ENCODE measurements at places on chromosomes 5 and 9.

DNA sequence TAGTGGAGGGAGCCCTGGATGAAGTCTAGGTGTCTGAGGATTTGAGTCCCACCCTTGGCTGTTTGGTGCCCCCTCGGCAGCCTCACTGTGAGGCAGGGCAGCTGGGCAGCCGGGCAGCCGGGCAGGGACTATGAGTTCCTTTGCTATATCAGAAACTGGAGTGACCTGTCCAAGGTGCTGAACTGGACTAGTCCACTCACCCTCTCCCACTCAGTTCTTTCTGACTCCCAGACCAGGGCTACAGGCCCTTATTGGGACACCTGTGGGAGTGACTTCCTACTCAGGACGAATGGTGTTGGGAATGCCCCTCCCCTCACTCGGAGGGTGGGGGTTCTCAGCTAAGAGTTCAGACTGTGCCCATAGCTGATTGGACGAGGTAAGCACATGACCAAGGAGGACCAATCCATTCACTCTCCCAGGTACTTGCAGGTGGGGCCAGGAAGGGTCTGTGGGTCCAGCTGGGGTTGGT lies 34.1 kb upstream of the RAPGEF1 start:
- no peak for DNase-seq

DNA sequence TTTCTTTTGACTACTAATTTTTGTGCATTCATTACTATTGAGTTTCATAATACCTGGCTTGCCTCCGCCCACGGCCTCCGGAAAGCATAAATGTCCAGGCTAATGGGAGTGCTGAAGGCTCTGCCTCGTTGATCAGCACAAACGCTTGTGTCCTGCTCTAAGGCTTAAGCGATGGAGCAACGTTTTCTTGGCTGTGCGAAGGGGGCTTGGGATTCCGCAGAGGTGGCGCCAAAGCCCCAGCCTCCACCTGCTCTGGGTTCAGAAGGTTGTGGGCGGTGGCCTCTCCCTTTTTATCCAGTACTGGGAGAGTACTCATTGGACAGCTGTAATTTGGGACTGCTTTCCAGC lies 19.7 kb downstream of the ANXA2R start:
- peak; percentile 53 for DNase-seq

- DNase-seq = no peak
These were observed 216.3 kb downstream of the CETN3 start for GRCh38 chr5:90193185-90193822.

DNA sequence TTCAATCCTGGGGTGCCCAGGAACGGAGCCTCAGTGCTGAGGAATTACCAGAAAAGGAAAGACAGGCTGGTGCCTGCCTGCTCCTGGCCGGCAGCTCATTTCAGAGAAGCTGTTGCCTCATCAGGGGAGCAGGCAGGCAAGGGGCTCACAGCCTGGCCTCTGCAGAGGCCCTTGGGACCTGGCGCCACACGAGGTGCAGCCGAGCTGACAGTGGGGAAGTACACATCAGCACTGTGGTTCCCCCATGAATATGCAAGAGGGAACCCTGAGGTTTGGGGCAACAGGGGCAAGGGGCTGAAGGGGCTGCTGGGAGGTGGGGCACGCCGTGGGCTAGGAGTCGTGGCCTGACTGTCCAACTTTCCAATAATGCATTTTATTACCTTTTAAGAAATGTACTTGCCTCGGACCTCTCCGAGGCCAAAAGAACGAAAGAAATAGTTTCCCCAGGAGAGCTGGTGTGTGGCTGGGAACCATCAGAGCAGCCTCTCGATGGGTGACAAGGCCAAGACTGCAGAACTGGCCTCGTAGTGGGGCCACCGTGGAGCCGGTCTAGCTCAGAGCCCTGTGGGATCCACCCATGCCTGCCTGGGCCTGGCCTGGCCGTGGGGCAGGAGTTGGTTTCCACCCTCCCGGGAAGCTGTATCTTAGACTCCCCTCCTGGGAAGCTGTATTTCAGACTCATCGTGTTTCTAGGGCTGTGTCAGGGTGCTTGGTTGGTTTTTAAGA lies 198.6 kb downstream of the PAX5 start:
- DNase-seq = no peak

GRCh38 chr5:111268300-111268699 lies 44.1 kb downstream of the CAMK4 start:
- DNase-seq = no peak

DNA sequence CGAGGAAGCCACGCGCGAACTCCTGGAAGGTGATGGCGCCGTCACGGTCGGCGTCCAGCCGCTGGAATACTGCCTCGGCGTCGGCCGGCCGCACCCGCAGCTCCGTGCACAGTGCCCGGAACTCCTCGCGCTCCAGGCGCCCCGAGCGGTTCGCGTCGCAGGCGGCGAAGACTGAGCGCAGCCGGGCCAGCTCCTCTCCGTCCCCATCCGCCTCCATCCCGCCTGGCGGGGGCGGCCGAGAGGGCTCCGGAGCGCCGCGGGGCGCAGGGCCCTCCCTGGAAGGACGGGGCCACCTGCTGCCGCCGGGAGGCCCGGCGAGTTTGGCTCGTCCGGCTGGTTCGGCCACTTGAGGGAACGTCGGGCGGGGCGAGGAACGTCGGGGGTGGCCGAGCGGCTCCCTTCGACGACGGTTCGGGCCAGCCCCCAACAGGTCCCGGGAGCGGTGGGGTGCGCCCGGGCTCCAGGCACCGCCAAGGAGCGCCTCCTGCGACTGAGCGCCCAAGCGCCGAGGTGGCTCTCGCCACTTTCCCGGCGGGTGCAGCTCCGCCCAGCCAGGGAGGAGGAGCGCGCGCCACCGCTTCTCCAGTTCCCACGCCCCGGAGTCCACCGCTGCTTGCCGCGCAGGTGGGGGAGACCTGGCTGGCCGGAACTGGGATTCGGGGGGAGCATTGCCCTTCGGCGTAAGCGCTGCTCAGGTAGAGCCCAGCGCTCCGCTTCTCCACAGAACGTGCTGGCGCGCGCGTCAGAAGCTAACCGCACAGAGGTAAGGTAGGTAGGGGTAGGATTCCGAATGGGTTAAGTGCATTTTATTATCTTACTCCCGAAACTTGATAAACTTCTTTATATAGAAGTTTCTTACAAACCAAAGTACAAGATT lies at the start of gene RASEF:
TSS of gene RASEF (minus strand) at position 492 of the 877 bp plus-strand sequence. CDS start at position 217, 275 bp downstream.
- no peak for DNase-seq

GRCh38 chr9:3936520-3937235 lies 363.2 kb downstream of the GLIS3 start:
- DNase-seq = no peak

- DNase-seq = no peak
These were observed 192.0 kb downstream of the IRX1 start for GRCh38 chr5:3787604-3788003.

- no peak for DNase-seq
These were observed 342.2 kb upstream of the RFX3 start for GRCh38 chr9:3868012-3868411.

DNA sequence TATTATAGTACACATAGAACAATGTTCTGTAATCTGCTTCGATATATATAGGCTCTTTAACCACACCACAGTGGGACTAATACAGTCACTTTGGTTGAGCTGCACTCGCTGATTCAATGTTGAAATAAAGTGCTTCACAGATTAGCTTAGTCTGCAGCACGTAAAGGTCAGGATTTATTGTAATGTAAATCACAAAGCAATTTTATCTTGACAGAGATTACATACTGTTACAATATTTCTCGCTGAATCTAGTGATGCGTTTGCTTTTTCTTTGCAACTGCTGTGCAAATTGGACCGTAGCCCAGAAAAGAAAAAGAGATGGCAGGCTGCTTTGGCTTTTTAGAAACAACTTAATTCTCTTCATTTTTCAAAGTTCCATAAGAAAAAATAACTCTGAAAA lies 52.9 kb downstream of the CETN3 start:
- DNase-seq = no peak

All from activated naive CD4-positive, alpha-beta T cell treated with Interleukin-2 at 50 U/mL for 16 hours (primary cell).